ENCODE measurements at places on chromosomes 16 and 17.

DNA sequence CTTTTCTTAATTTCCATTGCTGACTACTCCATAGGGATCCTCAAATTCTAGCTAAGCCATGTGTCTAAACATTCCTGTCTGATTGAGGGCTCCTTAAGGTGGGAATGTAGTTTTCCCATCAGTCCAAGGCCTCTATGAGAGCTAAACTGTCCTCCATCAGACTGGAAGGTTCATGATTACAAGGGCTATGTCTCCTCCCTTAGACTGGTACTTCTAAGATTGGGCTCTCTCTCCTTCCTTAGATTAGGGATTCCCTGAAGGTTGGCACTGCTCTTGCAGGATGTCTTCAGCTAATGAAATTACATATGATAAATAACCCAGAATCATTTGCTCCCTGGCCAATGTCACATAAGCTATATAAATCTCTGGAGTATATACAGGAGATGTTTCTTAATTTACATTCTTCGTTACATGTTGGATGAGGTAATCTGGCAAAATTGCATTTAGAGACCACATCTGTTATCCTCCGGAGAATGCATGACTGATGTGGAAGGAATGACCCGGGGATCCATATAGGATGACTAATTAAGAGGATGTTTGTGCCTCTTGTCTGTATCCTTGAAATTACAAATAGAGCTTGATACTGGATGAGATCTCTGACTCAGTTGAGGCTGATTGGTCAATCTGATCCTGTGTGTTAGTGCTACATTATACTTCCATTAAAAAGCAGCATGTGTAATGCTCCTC is 14.2 kb downstream of the B4GALNT2 start:
- no peak for DNase-seq

DNA sequence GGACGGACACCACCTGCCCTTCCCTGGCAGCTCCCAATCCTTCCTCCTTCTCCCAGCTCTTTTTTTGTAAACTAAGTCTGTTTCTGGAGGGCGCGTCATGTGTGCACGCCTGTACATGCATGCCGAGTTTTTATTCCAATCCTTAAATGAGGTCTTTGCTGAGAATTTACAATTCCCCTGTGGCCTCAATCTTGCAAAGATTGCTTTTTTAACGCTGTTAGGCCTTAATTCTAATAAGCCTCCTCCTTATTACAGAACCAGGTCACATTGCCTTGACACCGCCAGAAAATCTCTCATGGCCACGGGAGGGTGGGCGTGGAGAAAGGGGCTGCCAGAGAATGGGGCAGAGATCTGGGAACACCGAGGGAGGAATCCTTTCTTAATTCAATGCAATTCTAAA is 17.6 kb downstream of the RBFOX3 start:
- DNase-seq, result no peak

DNA sequence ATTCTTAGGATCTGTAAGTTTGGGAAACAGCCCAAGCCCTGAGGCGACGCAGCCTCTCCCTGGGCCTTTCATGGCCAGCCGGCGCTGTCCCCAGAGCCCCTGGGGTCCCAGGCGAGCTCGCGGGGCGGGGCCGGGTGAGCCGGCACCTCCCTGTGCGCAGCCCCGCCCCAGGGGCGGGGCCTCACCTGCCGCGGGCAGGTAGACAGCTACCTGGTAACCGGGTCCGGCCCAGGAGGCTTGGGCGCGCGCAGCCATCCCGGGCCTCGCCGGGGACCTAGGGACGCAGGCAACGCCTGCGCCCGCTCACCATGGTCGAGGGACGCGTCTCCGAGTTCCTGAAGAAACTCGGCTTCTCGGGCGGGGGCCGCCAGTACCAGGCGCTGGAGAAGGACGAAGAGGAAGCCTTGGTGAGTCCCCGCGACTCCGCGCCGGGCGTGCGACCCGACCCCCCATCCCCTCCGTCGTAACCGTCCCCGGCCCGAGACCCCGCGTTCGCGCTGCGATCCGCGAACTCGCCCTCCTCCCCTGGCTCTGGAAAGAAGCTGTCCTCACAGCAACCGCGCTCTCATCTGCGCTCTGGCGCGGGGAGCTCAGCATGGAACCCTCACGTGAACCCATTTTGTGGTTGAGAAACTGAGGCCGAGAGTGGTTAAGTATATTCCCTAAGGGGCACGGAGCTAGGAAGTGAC is at the start of gene ATP2C2:
ATP2C2 (plus strand) TSS at position 231 of the 689 bp plus-strand sequence; CDS start at position 309, 78 bp downstream.
- peak; percentile 42 for DNase-seq

- DNase-seq, result no peak
Observed at GRCh38 chr17:57465610-57466009, 209.3 kb downstream of the MSI2 start.

DNA sequence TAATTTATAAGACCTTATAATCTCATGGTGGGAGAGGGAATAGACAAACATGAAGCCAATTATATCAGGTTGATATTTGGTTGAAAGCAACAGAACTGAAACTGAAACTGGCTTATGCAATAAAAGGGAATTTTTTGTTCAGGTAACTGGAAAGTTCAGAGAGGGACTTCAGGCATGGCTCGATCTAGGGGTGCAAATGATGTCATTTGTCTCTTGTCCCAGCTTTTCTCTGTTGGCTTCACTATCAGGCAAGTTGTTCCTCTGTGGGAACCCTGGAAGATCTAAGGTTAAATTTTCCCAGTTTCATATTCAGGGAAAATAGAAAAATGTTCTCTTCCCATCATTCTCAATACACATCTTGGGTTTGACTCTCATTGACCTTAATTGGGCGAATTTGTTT is 59.8 kb downstream of the OTOA start:
- DNase-seq, result no peak

DNA sequence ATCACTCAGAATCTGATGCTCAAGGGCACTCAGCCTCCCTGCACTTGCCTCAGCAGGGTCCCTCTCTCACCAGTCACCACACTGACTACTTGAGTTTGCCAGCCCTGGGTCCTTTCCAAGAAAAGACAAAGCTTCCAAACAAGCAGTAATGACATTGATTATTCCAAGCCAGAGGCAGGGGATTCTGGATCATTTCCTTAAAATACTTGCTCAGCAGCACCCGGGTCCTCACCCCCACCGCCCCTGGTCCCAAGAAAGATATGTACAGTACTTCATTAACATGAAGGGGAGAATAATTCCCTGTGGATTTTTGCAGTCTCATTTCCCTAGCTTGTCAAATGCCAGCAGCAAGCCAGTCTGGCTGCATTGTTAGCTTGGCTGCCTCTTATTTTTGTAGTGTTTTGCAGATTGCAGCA is 83.2 kb upstream of the GNAO1 start:
- peak; percentile 51 for DNase-seq

DNA sequence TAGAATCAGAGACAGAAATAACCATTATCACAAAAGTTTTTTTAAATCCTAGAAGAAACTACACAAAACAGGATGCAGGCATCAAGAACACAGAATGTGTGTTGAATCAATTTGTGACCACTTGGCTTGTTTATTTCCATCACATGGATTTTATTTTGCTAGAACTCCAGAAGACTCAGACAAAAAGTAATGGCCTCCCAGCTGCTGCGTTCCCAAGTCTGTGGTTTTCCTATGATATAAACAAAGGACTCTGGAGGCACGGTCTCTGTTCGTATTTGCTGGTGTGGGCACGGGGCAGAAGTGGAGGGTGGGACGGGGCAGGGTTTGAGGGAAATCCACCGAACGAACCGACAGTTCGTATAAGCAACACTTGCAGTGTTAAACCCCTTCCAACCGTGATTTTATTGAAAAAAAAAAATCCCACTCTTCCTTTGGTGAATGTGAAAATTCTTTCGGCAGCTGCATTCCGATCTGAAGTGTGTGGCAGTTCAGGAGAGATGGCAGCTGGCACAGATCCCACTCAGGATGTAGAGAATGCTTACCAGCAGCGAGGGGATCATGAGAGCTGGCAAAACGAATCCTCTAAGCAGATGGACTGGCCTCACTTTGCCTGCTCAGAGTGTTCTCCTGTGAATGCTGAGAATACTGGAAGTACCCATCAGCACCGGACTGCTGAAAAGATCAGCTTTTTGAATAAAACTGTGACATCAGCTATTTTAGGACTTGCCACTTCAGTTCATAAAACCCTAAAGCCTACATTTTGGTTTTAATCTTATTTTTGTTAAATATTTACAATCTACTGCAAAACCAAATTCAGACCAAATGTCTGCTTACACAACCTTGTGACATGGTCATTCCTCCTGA is 165.2 kb downstream of the VPS53 start:
- DNase-seq, result no peak

- DNase-seq, result no peak
Observed at GRCh38 chr17:47801906-47802305, 19.7 kb downstream of the OSBPL7 start.

GRCh38 chr16:51134269-51134812 is 16.7 kb downstream of the SALL1 start:
- DNase-seq, result no peak

DNA sequence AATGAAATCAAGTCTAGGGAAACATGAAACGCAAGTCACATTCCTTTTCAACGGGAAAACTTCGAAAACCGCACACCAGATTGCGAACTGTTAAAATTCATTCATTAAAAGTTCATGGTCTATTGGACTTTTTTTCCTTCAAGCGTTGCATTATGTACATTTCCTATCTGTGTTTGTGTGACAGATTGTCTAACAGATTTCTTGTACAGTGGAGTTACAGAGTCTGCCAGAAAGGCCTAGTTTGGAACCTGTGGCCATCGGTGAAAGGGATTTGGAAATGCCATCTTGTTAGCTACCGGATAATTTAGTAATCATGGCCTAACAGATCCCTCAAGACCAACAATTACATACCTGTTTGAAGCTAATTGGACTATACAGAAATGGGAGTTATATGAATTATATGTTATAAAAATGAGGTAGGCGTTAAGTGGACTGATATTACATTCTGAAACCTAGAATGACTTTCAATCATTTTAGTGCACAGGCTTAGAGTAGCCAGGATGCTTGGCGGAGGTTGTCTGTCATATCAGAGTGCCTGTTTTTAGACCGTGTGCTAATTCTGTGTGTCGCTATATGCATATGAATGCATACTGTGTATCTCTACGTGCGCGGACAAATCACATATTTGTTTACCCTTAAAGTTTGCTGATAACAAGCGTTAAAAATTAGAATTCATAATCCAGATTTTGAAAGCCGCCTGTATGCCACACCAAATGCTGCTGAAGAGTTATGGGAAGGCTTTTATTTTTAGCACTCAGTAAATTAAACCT is 885.4 kb upstream of the RBFOX1 start:
- no peak for DNase-seq

DNA sequence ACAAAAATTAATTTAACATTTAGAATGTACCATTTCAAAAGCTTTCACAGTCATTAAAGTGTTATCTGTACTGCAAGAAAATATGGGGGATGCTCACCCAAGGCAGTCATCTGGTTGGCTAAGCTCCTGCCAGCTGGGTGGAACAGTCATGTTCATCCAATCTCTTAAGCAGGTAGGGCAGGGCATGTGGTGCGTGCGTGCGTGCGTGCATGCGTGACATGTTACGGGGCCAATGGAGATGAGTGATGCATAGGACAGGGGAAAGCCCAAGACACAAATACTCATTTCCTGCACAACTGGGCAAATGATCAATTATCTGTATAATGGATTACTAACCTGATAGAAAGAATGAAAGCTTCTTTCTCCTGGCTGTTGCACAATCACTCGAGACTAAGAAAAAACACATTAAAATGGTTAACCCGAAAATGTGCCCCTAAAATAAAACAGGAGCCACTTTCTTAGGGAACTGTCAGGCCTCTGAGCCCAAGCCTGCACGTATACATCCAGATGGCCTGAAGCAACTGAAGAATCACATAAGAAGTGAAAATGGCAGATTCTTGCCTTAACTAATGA is 104.4 kb downstream of the MYO1D start:
- DNase-seq, result no peak

DNA sequence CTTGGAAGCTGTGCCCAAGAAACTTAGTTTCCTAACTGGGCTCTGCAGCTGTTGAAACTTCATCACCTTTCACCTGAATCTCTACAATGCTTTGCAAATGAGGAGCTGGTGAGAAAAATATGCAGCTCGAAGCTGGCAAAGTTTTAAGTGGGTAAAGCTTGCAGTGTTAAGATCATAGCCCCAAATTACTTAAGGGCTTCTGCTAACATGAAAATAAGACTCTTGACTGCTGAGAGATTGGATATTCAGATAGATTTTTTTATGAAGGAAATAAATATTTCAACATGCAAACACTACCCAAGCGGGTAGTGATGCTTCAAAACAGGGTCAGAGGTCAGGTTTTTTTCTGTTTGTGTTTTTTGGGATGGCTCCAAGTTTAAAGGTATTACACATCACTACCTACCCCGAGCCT is 278.7 kb downstream of the FTO start:
- DNase-seq, result no peak

DNA sequence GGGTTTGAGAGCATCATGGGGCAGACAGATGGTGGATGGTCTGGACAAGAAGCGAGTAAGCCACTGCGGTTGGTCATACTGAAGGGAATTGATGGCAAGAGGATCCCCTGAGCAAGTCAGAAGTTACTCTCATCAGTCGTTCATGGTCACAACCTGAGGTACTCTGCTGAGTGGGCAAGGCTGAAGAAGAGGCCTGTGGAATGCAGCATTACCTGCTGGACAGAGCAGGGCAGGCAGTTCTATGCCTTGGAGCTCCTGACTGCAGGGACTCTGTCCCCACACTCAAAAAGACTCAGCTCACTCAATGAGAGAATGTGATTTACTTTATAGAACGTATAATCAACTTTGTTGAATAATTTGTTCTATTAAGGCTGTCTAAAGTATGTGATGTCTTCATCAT is 28.3 kb downstream of the ALDH3A2 start:
- DNase-seq, result no peak

GRCh38 chr17:49508866-49509587 is 13.9 kb downstream of the NGFR start:
- no peak for DNase-seq

- no peak for DNase-seq
Observed at GRCh38 chr16:57125969-57126368, 33.6 kb downstream of the CPNE2 start.

DNA sequence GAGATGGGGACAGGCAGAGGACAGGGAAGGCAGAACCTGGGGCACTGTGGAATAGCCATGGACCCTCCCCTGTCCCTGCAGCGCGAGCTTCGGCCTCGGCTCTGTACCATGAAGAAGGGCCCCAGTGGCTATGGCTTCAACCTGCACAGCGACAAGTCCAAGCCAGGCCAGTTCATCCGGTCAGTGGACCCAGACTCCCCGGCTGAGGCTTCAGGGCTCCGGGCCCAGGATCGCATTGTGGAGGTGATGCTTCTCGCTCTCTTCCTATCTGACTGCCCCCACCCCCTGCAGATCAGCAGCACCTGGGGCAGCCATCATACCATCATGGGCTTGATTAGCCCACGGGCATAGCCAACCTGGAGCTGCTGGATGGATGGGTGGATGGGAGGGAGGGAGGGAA is 13.5 kb downstream of the NHERF1 start:
- no peak for DNase-seq

GRCh38 chr16:14109782-14110727 is 38.9 kb downstream of the MRTFB start:
- no peak for DNase-seq

GRCh38 chr17:65696739-65697394 is 135.4 kb upstream of the AXIN2 start:
- DNase-seq, result no peak

DNA sequence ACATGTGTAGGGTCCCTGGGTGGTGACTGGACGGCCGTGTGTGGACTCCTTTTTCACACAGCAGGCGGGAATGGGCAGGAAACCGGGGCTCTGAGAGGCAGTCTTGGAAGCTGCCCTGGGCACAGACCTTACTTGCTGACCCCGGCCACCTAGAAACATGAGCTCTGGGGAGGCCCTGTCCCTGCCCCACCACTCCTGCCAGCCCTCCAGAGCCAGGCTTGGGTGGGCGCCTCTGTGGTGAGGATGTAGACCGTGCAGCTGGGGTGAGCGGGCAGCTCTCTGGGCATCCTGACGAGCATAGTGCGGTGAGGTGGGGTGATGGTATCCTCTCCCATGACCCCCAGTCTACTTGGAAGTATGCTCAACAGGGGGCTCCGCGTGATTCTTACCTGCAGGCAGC is 121.3 kb downstream of the RAB11FIP4 start:
- no peak for DNase-seq
